ENCODE measurements at places on chromosomes 2 and 18. TPM values are rescaled to one million over a fixed set of nuclear protein-coding genes. Genes with fewer than 3 reads are reported as not detected.

DNA sequence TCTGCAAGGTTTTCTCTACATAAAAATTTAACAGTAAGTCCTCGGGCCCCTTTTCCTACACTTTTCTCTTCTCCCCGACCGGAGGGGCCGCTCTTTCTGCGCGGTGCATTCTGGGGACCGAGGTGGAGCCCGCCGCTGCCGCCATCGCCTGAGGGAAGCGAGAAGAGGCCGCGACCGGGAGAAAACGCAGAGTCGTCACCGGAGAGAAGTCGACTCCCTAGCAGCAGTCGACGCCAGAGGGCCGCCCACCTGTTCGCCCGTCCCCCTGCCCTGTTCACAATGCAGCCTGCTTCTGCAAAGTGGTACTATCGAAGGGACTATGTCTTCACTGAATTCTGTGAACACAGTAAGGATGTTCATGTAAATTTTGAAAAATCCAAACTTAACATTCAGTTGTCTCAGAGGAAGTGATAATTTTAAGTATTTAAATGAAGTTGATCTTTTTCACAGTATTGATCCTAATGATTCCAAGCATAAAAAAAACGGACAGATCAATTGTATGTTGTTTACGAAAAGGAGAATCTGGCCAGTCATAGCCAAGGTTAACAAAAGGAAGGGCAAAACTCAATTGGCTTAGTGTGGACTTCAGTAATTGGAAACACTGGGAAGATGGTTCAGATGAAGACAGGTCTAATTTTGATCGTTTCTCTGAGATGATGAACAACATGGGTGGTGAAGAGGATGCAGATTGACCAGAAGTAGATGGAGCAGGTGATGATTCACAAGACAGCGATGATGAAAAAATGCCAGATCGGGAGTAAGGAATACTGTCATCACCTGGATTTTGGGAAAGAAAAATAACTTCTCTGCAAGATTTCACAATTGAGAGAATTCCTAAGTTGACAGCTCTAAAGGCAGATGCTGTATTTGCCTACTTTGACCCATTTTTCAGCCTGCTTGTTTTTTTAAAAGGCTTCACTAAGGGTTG is 55.8 kb downstream of the ASXL2 start:
- H3K27ac ChIP-seq = no peak overlapping the region
- no peak overlapping the region for H3K4me3 ChIP-seq
- DNase-seq = peak; percentile 26
- H3K27me3 ChIP-seq = no peaks in the 10 kb centered on the region
- no peaks in the 10 kb centered on the region for H3K36me3 ChIP-seq

DNA sequence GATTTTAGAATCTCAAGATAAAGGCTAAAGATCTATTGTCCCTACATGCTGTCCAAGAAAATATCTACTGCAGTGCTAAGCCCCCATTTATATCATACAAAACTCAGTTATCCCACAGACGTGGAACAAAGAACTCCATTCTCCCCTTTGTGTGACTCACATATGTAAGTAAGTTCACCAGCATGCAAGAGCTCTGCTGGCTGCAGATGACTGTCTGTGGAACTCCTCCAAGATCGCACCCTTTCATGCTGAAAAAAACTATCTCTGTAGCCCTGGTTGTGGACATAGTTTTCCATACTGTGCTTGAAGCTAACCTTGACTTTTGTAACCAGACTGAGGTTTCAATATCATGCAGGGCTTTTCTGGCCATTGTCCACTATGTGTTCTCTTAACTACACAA is 207.1 kb downstream of the ZNF521 start:
- H3K4me3 ChIP-seq = no peak overlapping the region
- DNase-seq = no peak
- no peaks in the 10 kb centered on the region for H3K36me3 ChIP-seq
- no peak overlapping the region for H3K27ac ChIP-seq
- H3K4me1 ChIP-seq = peaks cover under 1% of the 10 kb centered on the region

DNA sequence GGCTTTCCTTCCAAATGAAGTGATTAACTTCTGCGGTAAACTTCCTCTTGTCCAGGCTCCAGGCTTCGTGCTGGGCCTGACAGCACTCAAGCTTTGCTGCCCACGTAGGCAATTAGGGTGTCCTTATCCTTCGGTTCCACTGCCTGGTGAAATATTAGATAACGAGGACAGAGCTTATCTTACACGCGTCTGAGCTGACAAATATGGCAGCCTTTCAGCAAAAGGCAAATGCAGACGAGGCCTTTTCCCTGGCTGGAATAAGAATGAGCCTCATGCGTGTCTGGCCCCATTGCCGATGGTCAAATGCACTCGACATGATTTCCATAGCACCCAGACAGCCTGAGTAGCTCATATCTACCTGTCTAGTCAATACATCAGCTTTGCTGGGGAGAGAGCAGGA is 141.5 kb downstream of the FAM210A start:
- no peaks in the 10 kb centered on the region for H3K4me1 ChIP-seq
- DNase-seq = no peak
- no peak overlapping the region for H3K27ac ChIP-seq
- no peaks in the 10 kb centered on the region for H3K27me3 ChIP-seq

DNA sequence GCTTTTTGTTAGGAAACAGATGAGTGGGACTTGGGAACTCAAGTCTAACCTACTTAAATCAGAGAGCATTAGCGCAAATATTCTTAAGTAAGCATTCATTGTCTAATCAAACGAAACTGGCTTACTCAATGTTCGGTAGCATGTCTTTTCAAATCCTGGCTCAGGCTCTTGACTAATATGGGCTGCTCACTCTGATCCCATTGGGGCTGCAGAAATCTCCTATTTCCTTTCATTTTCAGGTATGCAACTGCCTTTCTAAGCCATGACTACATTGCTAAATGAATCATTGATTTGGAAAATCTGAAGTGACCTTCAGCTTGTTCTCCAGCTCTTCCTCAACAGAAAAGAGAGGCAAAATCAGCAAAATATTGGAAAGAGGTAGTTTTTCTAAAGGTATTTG is 2084.4 kb upstream of the PIK3C3 start:
- H3K27ac ChIP-seq = no peak overlapping the region
- no peak overlapping the region for H3K4me3 ChIP-seq
- DNase-seq = no peak
- no peaks in the 10 kb centered on the region for H3K27me3 ChIP-seq
- H3K4me1 ChIP-seq = no peaks in the 10 kb centered on the region
- no peaks in the 10 kb centered on the region for H3K36me3 ChIP-seq

GRCh38 chr2:65017335-65017734 is 28.1 kb downstream of the SLC1A4 start:
- no peak for DNase-seq
- H3K27me3 ChIP-seq = no peaks in the 10 kb centered on the region
- no peak overlapping the region for H3K4me3 ChIP-seq
- H3K27ac ChIP-seq = no peak overlapping the region

DNA sequence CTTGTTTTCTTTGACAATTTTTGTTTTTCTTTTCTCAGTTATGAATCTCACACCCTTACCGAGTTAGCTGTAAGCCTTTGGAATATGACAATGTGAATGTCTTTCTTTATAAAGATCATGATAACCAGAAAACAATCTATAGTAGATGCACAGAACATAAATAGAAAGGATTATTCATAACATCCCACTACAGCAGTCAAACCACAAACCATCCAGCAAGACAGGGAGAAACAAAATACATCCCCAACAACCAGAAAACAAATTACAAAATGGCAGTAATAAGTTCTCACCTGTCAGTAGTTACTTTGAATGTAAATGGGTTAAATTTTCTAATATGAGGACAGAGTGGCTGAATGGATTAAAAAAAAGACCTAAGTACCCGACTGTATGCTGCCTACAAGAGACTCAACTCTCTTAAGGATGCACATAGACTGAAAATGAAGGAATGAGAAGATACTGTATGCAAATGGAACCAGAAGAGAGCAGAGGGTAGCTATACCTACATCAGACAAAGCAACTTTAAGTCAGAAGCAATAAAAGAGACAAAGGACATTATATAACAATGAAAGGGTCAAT is 124.6 kb downstream of the ZNF532 start:
- no peak overlapping the region for H3K4me3 ChIP-seq
- no peak for DNase-seq
- no peak overlapping the region for H3K27ac ChIP-seq
- no peaks in the 10 kb centered on the region for H3K4me1 ChIP-seq

DNA sequence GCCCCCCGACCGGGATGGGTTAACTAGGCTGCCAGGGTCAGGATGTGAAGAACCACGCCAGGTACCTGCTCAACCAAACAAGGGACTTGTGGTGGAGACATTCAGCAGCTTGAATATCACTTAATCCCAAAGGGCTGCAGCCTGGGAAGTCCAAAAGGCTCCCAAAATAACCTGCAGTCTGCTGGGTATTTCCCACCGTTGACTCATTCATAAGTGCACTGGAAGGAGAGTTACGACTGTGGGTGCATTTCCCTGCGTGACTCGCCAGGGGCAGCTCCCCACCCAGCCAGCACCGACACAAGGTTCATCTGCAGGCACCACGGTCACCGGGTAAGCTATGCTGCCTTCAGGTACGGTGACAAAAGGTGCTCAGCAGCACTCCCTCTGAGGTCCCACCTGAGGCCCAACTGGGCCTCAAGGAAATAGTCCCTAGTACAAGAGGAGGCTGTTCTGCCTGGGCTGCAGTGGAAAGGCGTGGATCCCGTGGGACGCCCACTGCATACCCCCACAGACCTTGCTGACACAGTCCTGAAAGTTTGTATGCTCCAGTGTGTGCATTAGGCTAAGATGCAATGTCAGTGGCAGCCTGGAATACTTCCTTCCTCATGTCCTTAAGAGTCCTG is 86.5 kb downstream of the UXS1 start:
- no peak overlapping the region for H3K4me3 ChIP-seq
- no peak for DNase-seq
- no peak overlapping the region for H3K27ac ChIP-seq
- H3K27me3 ChIP-seq = no peaks in the 10 kb centered on the region

DNA sequence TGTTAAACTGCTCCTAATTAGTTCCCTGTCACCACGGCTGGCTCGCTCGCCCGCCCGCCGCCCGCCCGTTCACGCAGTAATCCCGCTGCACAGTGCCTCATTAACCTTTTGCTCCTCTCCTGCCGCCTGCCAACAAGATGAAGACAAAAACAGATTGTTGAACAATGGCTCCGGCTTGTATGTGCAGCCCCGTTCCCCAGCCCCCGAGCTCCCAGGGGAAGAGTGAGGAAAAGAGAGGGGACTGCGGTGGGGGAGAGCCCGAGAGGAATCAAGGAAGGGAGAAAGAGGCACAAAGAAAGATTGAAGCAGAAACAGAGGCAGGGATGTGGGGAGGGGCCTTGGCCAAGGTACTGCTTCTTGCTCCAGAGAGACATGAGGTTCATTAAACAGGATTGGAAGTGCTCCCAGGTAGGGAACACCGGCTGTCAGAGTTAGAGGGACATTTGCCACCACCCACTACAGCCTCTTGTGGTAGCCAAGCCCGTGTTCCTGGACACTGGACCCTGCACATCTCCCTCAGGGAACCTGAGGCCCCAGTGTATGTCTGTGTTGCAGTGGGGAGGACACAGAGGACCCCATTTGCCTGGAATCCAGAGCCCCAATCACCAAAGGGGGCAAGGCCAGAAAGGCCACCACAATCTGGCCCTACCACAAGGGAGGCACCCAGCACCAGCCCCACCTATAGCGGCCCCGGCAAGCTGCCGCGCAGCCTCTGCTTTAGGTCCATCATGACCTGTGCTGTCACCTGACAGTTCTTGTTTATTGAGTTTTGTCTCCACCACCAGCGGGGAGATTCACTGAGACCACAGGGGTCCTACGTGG is 38.1 kb downstream of the EMX1 start:
- H3K36me3 ChIP-seq = no peaks in the 10 kb centered on the region
- H3K4me3 ChIP-seq = no peak overlapping the region
- H3K4me1 ChIP-seq = no peaks in the 10 kb centered on the region
- no peaks in the 10 kb centered on the region for H3K27me3 ChIP-seq
- no peak for DNase-seq

GRCh38 chr2:1784986-1785617 is 40.8 kb upstream of the PXDN start:
- no peak for DNase-seq
- H3K4me3 ChIP-seq = no peak overlapping the region
- H3K27ac ChIP-seq = no peak overlapping the region
- H3K4me1 ChIP-seq = no peaks in the 10 kb centered on the region
- H3K36me3 ChIP-seq = no peaks in the 10 kb centered on the region

- no peaks in the 10 kb centered on the region for H3K27me3 ChIP-seq
- H3K36me3 ChIP-seq = no peaks in the 10 kb centered on the region
- H3K4me3 ChIP-seq = no peak overlapping the region
- no peak for DNase-seq
- H3K27ac ChIP-seq = no peak overlapping the region
Measured at GRCh38 chr2:30736461-30737325, 70.6 kb downstream of the CAPN13 start.

GRCh38 chr18:35459997-35460396 is 37.8 kb downstream of the INO80C start:
- H3K4me3 ChIP-seq = no peak overlapping the region
- H3K4me1 ChIP-seq = peaks cover 23% of the 10 kb centered on the region
- DNase-seq = no peak
- H3K36me3 ChIP-seq = no peaks in the 10 kb centered on the region
- no peaks in the 10 kb centered on the region for H3K27me3 ChIP-seq

GRCh38 chr2:107398683-107399082 is 428.0 kb upstream of the RGPD4 start:
- H3K27me3 ChIP-seq = no peaks in the 10 kb centered on the region
- no peak overlapping the region for H3K4me3 ChIP-seq
- H3K36me3 ChIP-seq = no peaks in the 10 kb centered on the region
- no peak for DNase-seq
- H3K27ac ChIP-seq = no peak overlapping the region

GRCh38 chr2:22894761-22895160 is 490.2 kb upstream of the KLHL29 start:
- DNase-seq = no peak
- no peaks in the 10 kb centered on the region for H3K4me1 ChIP-seq
- no peaks in the 10 kb centered on the region for H3K36me3 ChIP-seq
- no peak overlapping the region for H3K27ac ChIP-seq
- no peaks in the 10 kb centered on the region for H3K27me3 ChIP-seq

DNA sequence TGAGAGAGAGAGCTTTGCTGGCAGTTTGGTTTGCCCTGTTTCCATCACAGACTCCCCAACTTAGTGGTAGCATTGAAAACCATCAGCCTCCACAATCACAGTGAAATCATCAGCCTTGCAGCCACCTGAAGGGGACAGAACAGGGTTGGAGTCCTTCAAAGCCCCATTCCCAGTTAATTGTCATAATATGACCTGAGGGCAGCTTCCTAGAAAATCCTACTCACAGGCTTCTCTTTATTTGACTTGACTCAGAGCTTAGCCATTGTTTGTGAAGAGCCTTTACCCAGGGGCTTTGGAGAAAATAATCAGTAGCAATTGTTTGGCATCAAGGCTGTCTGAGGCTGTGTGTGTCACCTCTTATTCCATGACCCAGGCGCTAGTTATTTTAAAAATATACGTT is 308.7 kb downstream of the CBLN2 start:
- H3K4me3 ChIP-seq = no peak overlapping the region
- no peak overlapping the region for H3K27ac ChIP-seq
- no peaks in the 10 kb centered on the region for H3K36me3 ChIP-seq

The HRH4 gene
- not detected for polyA plus RNA-seq

The TFCP2L1 gene
- polyA plus RNA-seq = 1.1 TPM

The TDRD15 gene
- not detected for polyA plus RNA-seq

The GRB14 gene
- 6.4 TPM for polyA plus RNA-seq

The ASB18 gene
- not detected for polyA plus RNA-seq

The SERPINB3 gene
- polyA plus RNA-seq = not detected

The CRACDL gene
- 1.4 TPM for polyA plus RNA-seq

The DPYSL5 gene
- 0.21 TPM for polyA plus RNA-seq

The ATG4B gene
- 108 TPM for polyA plus RNA-seq

Data from hepatocyte (in vitro differentiated cells).